ENCODE measurements at places on chromosomes 16 and 17.
A peak's percentile ranks its signal among the peaks of the same experiment; 100 is the strongest.

GRCh38 chr17:80822021-80822699 is 169.5 kb upstream of the CHMP6 start:
- no peak for DNase-seq

- no peak for DNase-seq
Measured at GRCh38 chr16:11088074-11088730, 143.8 kb downstream of the CLEC16A start.

- DNase-seq = no peak
Measured at GRCh38 chr16:15524966-15525365, 90.6 kb downstream of the BMERB1 start.

DNA sequence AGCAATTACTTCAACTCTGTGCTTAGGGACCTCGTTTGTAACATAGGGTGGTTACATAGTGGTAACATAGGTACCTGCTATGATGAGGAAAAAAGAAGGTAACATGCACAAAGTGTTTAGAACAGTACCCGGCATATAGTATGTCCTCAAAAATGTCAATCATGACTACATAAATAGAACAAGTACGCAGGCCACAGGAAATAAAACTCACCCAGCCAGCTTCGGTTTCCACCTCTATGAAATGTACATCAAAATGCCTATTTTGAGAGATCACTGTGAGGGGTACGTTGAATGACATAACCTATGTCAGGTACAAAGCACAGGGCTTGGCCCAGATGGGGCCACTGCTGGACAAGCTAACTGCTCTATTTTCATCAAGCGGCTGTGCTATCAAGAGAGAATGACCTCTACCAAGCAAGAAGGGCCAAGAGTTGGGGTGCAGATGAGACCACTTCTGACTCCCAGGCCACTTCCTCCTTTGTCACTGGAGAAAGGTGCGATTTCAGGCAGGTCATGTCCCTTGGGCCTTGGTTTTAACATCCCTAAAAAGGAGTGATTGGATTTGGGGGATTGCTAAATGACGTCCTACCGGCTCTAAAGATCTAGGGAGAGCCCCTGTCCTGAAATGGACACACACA is 45.4 kb downstream of the WSB1 start:
- DNase-seq = peak; percentile 76

GRCh38 chr16:2236337-2237101 is at the start of gene DNASE1L2:
Gene DNASE1L2 (plus strand): TSS chr16:2236444. CDS start chr16:2236817, 373 bp downstream.
- no peak for DNase-seq

DNA sequence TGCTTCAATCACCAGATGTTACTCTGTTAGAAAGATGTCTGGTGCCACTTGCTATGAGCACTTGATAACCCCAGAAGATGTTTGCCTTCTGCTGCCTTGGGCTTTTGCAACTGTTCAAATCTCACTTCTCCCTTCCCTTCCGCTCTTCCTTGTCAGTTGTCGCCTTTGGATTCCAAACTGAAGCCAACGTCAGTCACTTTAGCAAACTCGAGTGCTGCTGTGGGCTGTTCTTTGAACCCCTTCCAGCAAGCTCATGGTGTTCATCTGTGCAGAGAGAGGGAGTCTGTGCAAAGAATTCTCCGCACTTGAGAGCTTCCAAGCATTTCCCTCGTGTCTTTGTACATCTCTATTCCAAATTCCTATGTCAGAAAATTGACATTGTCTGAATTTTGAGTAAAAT is 879.4 kb downstream of the CDH11 start:
- no peak for DNase-seq

GRCh38 chr16:28324887-28325279 is 32.6 kb downstream of the SBK1 start:
- no peak for DNase-seq

GRCh38 chr17:48711128-48711527 is 11.2 kb downstream of the PRAC1 start:
- DNase-seq = no peak

- peak; percentile 56 for DNase-seq
Measured at GRCh38 chr17:74981979-74982662, 5.3 kb upstream of the CDR2L start.

GRCh38 chr17:16440901-16441629 is 25.7 kb downstream of the TRPV2 start:
- no peak for DNase-seq

DNA sequence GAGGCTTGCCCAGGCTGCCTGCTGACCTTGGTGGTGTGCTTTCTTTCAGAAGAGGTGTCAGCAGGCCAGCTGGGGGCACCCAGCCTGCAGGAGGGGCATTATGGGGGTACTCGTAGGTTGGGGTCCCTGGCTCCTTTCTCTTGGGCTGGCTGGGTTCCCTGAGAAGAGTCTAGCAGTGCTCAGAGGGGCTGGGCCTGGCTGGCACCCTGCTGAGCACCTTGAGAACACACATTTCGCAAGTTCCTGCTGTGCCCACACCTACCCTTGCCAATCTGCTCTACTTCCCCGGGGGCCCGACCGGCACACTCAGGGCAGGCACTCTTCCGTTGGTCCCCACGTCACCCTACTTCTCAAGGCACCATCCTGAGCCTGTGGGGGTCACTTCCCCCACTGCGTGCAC is 5.1 kb downstream of the CEMP1 start:
- no peak for DNase-seq

- DNase-seq = no peak
Measured at GRCh38 chr16:31157136-31157535, 7.3 kb upstream of the PRSS36 start.

- no peak for DNase-seq
Measured at GRCh38 chr16:12188061-12188934, 211.8 kb downstream of the SNX29 start.

- DNase-seq = no peak
Measured at GRCh38 chr17:5591966-5592365, 7.7 kb upstream of the NLRP1 start.

- DNase-seq = peak; percentile 33
Measured at GRCh38 chr17:30275911-30276310, 15.8 kb downstream of the BLMH start.

DNA sequence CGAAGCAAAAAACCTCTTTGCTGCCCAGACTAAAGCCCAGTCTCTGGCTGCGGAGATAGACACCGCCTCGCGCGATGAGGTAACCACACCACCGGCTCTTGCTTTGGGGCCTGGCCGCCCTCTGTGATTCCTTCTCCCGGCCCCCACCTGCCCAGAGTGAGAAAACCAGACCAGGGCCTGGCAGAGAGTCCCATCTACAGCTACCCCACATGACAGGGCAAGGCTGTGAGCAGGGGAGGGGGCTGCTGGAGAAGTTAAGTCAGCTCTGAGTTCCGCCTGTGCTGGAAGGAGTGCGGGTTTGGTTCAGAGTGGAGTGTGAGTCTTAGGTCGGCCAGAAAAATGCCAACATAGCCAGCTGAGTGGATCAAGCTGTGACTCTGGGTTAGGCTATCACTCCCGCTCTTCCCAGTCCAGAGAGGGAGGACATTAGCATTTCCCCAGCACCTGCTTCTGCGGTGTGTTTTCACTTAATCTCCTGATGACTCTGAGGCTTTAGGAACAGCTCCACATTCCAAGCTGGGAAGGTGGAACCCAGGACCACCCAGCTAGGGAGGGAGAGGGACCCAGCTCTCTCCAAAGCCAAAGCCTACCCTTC is 139.0 kb downstream of the RAB11FIP4 start:
- DNase-seq = no peak

DNA sequence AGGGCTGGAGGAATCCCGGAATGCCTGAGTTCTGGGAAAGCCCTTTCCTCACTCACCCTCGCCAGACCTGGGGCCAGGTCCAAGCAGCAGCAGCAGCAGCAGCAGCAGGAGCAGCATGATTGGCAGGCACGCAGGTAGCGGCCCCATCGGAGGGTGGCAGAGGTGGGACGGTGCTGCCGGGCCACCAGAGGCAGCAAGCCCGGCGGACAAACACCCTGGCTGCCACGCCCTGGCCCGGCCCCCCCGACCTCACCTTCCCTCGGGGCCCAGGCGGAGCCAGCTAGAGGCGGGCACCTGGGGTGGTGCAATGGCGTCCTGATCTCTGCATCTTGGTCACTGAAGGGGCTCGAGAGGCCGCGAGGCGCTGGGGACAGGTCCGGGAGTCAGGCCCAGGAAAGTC is 122.4 kb downstream of the LAT start:
- DNase-seq = no peak

DNA sequence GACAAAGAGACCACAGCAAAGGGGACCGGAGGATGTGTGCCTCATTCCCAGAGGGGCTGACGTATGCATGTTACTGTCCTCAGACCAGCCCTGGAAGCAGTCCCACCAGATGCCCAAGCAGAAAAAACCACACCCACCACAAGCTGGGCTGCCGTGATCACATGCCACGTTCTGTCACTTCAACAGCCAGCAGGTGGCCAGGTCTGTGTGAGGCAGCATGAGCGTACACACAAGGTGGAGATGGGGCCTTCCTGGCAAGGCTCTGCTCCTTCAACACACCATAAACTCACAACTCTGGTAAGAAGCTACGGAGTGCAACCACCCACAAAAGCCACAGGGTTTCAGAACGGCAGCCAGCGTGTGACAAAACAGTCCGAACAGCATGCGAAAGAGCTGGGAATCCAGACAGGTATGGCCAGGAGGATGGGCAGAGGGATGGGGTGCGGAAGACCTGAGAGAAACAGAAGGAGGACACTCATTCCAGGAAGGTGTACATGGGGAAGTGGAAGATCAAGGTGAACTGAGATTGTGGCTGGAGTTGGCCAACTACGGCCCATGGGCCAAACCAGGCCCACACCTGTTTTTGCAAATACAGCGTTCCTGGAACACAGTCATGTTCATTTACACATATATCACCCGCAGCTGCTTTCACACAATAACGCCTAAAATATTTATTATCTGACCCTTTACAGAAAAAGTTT is 27.9 kb downstream of the MBTPS1 start:
- DNase-seq = peak; percentile 93

DNA sequence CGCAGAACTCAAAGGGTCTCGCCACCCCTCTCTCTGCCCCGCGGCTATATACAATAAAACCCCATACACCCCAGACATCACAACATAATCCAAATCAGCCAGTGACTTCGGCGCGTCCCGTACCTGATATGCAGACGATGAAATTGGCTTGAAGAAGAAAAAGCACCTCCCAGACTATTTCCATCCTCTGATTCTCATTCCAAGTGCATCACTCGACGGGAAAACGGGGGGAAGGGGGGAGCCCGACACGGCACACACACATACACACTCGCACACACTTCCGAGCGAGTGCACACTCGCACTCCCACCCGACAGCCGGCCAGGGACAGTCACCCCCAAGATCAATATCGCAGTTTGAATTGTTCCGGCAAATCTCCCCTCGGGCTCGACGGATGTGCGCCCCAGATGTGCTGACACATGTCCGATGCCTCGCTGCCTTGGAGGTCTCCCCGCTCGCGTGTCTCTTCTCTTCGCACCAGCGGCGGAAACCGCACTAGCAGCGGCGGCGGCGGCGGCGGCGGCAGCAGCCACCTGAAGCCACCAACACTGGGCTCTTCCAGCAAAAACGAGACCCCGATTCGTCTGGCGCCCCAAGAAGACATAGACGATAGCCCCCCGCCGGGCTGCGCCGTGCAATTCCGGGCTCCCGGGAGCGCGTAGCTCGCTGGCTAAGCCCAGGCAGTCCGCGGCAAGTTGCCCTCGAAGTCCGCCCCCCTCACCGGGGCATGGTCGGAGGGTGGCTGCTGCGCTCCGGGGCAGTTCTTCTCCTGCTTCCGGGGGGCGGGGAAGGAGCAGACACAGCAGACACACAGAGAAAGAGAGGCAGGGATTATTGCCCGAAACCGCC is 688 bp downstream of the CA10 start:
- no peak for DNase-seq

GRCh38 chr16:17251496-17251895 is 219.3 kb downstream of the XYLT1 start:
- DNase-seq = no peak

GRCh38 chr17:59427425-59427921 is 96.0 kb downstream of the YPEL2 start:
- peak; percentile 54 for DNase-seq

DNA sequence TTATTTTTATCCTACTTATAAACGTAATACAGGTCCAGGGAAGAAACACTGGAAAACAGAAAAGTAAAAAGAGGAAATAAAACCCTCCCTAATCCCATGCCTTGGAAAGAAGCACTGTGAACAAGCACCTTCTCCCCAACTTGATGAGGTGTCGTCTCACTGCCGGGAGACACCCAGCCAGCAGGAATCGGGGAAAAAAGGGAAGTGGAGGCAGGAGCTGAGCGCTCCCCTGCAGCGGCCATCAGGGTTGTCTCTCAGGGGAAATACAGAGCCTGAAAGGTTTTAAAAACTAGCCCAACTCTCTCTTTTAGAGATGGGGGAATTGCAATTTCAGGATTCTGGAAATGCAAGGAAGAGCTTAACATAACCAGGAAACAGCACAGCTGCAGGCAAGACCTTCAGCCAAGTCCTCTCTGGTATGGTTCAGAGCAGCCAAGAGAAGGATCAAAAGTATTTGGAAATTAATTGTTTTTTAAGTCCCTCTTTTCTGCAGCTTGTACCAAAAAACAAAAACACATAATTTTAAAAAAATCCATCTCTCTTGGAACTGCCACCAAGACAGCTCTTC is 96.3 kb upstream of the RCVRN start:
- no peak for DNase-seq

GRCh38 chr16:80752541-80752940 is 51.9 kb downstream of the CDYL2 start:
- DNase-seq = no peak

- DNase-seq = no peak
Measured at GRCh38 chr17:1298606-1299005, 19.1 kb downstream of the TRARG1 start.

DNA sequence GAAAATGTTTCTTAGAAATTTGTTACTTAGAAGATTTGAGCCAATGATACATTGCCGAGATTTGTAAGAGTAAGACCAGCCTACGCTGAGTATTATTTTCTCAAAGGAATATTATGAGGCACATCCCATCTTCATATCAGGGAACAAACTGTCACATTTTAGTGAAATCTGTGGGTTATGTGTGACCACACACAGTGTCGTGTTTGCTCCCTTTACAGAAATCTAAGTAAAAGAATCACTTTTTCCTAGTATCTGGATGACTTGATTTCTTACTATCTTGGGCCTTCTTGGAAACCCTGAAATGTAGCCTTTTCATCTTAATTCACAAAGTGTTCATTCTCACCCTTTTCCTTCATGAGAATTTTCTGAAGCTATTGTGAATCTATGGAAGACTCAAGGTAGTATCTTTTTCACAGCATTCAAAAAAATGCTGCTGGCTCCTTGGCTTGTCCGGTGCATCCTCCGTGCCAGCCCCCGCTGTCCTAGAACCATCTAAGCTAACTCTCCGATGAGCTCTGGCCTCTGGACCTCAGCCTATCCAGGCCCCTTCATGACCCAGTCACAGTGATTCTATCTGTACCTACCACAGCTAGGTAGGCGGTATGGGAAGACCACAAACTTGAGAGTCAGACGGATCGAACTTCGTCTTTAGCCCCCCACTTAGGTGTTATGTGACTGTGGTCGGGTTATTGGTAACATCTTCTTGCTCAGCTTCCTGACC is 524.3 kb downstream of the MAF start:
- DNase-seq = no peak

GRCh38 chr17:42275527-42276358 is 448 bp downstream of the STAT5B start:
- DNase-seq = peak; percentile 39

DNA sequence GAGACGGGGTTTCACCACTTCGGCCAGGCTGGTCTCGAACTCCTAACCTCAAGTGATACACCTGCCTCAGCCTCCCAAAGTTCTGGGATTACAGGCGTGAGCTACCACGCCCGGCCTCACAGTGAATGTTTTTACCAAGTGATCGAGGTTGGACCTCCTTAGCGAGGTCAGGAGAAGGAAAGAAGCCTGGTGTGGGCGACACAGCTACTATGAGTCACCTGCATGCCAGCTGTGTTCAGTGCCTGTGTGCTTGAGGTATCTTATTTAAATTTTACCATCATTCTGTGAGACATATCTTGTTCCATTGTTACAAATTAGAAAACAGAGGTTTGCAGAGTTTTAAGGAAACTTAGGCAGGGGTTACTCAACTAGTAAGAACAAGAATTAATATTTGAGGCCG is 174.8 kb upstream of the DYNLRB2 start:
- no peak for DNase-seq
